Aorta (tissue), 5 donors: ENCODE measurements at places on chromosomes 1 and 21.

DNA sequence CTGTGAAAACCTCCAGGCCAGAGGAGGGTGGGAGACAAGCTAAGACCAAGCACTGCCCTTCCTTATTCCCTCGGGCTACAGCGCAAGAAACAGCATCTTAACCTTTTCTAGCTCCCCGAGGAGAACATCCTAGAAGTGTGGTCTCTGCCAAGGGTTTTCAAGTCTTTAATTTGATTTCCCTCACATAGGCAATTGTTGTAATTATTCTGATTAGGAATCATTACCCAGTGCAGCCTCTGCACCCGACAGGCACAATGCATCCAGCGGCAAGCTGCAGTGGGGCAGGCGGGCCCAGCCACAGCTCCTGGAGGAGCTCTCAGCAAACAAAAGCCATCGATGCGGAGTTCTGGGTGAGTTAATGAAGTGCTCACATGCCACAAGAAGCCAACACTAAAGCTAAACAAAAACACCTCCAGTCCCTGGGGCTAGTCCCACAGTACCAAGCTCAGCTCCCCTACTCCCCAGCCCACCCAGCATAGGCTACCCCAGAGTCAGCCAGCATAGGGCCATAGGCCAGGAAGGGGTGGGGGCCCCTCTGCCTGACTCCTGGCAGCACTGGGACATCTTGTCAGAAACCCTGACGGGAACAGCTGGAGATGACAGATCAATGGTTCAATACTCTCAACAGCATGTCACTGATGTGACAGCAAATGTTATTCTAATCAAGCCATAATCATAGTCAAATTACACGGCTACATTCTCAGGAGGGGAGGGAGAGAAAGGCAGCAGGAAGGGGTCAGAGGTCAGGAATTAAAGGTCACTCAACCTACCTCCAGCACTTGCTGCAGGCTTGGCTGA is 42.5 kb downstream of the ERI3 start:
- no peak for DNase-seq

GRCh38 chr1:222385955-222386354 is 161.9 kb downstream of the HHIPL2 start:
- no peak for DNase-seq

GRCh38 chr1:36790191-36790590 is 244.1 kb downstream of the GRIK3 start:
- no peak for DNase-seq

DNA sequence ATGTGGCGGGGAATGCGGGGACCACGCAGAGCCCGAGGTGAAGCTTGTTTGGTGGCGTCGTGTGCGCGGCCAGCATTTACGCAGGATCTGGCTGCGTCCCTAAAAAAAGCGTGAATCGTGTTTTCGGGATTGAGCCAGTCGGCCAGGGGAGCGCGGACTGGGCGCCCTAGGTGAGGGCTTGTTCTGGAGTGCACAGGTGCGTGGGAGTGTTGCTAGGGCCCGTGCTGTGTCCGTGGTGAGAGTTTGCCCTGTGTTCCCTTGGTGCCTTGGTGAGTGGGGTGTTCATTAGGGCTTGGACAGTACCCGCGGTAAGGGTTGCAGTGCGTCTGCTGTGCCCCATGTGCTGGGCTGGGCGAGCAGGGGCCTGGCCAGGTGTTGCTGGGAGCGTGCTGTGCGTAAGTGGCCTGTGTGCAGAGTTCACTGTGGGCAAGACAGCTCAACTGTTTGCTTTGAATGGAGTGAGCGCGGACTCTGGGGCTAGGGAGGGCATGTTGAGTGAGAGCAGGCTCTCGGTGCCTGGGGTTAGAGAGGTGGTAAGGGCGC is 673 bp downstream of the CD46 start:
- no peak for DNase-seq

- no peak for DNase-seq
These were observed 1293.4 kb upstream of the NCAM2 start for GRCh38 chr21:19704832-19705231.

- no peak for DNase-seq
These were observed 291.8 kb upstream of the CAMK1G start for GRCh38 chr1:209291715-209292114.

DNA sequence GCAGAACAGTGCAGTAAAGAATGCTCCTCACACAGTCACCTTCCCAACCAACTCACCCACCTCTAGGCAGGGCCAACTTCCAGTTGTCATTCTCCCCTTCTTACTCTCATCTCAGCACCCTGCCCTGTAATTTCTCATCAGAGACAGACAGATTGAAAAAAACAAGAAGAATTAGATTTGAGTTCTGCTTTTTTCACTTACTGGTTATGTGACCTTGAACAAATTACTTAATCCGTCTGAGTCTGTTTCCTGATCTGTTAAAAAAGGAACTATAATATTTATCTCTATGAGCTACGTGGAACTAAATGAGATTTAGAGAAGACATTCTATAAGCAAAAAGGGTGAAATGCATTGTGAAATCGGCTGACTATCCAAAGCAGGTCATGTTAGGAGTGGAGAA is 330.3 kb downstream of the ZNF326 start:
- no peak for DNase-seq

DNA sequence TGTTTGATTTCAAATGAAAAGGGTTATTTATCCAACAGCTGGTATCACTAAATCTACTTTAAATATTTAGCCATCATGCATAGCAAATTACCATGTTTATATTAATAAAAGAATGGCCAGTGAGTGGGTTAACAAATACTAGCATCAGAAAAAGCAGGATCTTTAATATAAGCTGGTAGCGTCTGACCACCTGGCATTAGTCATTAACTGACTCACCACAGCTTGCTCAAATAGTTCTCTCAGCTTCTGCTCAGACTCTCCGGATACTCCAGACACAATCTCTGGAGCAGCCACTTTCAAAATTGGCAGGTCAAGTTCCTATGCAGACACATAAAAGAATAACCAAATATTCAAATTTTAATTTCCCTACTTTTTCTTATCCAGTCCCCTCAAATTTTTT is 29.6 kb downstream of the NVL start:
- DNase-seq: no peak

DNA sequence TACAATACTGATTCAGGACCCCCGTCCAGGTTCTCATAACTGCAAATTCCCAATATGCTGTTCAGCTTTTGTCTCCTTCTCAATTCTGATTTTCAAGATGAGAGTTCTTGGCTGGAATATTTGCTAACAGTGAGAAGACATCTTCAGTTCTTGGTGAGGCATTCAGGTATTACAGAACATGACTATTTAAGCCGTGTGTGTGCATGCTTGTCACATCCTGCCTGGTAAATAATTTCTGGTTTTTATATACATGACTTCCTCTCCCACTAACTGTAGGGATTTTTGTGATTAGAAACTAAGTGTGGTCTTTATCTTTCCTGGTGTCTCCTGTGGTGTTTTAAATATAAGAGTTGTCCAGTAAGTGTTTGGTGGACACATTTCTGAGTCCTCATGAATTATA is 10.2 kb upstream of the SLC19A2 start:
- no peak for DNase-seq

GRCh38 chr1:236451796-236452373 is 57.8 kb downstream of the EDARADD start:
- DNase-seq: no peak
